ENCODE measurements at places on chromosomes 6 and 20. TPM values are rescaled to one million over a fixed set of nuclear protein-coding genes. Genes with fewer than 3 reads are reported as not detected.
A peak's percentile ranks its signal among the peaks of the same experiment; 100 is the strongest.

DNA sequence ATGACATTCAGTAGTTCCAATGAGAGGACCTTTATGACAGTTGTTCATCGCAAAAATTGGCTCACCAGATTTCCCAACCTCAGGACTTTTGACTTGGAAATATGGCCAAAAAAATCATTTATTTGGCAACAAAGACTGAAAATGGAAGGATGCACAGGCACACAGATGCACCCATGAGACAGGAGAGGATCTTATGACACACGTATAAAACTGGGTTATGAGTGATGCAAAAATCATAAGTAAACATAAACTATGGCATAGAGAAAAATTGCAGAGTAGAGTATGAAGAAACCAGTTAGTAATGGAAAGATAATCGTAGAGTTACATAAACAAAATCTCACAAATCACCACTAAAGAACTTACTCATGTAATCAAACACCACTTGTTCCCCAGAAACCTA, 546.9 kb downstream of the ADGRB3 start:
- no peaks in the 10 kb centered on the region for H3K36me3 ChIP-seq
- no peaks in the 10 kb centered on the region for H3K27me3 ChIP-seq
- no peak overlapping the region for H3K27ac ChIP-seq
- DNase-seq, result no peak

DNA sequence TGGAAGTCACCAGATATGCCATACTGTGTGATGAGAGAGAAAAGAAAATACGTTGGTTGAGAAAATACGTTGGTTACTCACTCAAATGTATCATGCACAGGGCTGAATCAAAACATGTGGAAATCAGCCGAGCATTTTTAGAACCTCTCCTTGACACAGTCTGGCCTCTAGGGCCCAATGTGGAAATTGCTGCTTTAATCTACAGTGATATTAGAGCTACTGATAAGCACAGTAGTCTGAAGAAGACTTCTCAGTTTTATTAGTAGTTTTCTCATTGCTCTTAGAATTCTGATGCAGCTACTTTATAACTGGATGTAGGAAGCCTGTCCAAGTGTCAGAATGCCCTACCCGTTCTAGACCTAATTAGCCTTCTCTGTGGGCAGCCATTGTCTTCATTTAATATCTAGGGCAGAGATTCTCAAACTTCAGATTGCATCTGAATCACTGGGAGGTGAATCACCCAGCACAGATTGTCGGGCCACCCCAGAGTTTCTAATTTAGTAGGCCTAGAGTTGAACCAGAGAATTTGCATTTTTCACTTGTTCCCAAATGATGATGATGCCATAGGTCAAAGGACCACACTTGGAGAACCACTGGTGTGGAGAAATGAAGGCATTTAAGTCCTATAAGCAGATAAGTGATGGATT, 229.1 kb downstream of the PLCB1 start:
- H3K36me3 ChIP-seq, result no peaks in the 10 kb centered on the region
- DNase-seq, result no peak
- H3K4me3 ChIP-seq, result no peak overlapping the region
- H3K4me1 ChIP-seq, result no peaks in the 10 kb centered on the region
- H3K27me3 ChIP-seq, result no peaks in the 10 kb centered on the region
- no peak overlapping the region for H3K27ac ChIP-seq

GRCh38 chr20:34575756-34576155, 17.2 kb downstream of the MAP1LC3A start:
- H3K27ac ChIP-seq, result no peak overlapping the region
- no peaks in the 10 kb centered on the region for H3K36me3 ChIP-seq
- H3K4me3 ChIP-seq, result no peak overlapping the region
- peaks cover 20% of the 10 kb centered on the region for H3K4me1 ChIP-seq

- no peaks in the 10 kb centered on the region for H3K27me3 ChIP-seq
- no peak overlapping the region for H3K4me3 ChIP-seq
- no peaks in the 10 kb centered on the region for H3K36me3 ChIP-seq
- DNase-seq, result no peak
- no peaks in the 10 kb centered on the region for H3K4me1 ChIP-seq
These were observed 384.1 kb downstream of the LAMA2 start for GRCh38 chr6:129267028-129267427.

GRCh38 chr6:45376310-45377042, 1.3 kb downstream of the SUPT3H start:
- H3K36me3 ChIP-seq, result no peaks in the 10 kb centered on the region
- H3K4me3 ChIP-seq, result peak overlapping the region; percentile 93
- no peaks in the 10 kb centered on the region for H3K27me3 ChIP-seq
- no peak for DNase-seq
- H3K27ac ChIP-seq, result peak overlapping the region; percentile 99

GRCh38 chr20:1375515-1375914, 17.3 kb downstream of the FKBP1A start:
- no peak overlapping the region for H3K4me3 ChIP-seq
- no peaks in the 10 kb centered on the region for H3K27me3 ChIP-seq
- no peaks in the 10 kb centered on the region for H3K36me3 ChIP-seq
- H3K27ac ChIP-seq, result peak overlapping the region; percentile 61
- H3K4me1 ChIP-seq, result peaks cover 62% of the 10 kb centered on the region
- DNase-seq, result peak; percentile 56

DNA sequence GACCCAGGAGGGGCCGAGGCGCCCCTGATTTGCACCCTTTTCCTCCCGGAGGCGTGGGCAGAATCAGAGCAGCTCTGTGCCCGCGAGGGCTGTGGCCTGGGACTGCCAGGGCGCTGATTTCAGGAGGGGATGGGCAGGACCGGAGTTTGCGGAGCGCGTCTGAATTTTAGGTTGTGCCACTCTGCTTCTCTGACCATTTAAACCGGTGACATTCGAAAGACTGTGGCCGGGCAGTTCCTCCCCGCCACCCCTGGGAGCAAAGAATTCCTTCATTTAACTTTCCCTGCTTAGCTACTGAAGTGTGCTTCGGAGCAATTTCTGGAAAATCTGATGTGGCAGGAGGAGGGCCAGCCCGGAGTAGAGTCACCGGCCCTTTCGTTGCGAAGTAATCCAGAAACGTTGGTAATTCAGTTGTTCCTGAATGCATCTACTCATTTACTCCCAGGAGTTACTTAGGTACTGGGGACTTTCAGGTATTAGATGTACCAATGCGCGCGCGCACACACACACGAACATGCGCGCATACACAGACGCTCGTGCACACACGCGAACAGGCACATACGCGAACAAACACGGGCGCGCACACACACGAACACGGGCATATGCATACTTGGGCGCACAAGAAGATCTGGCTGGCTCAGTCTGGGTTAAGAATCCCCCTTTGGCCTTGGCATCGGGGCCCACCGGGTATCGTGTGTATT, 568 bp downstream of the CCDC170 start:
- no peak for DNase-seq
- H3K36me3 ChIP-seq, result no peaks in the 10 kb centered on the region
- peak overlapping the region; percentile 68 for H3K4me3 ChIP-seq
- H3K27ac ChIP-seq, result no peak overlapping the region
- H3K4me1 ChIP-seq, result no peaks in the 10 kb centered on the region
- H3K27me3 ChIP-seq, result peaks cover 28% of the 10 kb centered on the region

DNA sequence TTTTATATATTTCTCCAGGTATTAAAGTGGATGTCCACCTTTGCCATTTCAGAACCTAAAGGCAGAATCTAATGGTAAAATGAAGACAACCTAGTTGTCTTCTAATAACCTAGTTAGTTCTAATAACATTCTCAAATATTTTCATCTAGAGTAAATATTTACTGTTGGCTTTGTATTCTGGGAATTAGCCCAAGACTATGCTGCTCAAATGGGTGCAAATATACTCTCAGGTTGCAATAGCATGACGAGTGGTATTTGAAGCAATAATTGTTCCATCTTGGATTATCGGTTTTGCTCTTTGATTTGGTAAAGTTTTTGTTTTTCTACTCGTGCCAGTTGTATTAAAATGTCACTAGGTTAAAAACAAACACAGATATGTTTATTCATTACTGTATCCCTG, 21.0 kb upstream of the RSPH4A start:
- H3K27me3 ChIP-seq, result no peaks in the 10 kb centered on the region
- no peak for DNase-seq
- H3K27ac ChIP-seq, result no peak overlapping the region
- no peak overlapping the region for H3K4me3 ChIP-seq

DNA sequence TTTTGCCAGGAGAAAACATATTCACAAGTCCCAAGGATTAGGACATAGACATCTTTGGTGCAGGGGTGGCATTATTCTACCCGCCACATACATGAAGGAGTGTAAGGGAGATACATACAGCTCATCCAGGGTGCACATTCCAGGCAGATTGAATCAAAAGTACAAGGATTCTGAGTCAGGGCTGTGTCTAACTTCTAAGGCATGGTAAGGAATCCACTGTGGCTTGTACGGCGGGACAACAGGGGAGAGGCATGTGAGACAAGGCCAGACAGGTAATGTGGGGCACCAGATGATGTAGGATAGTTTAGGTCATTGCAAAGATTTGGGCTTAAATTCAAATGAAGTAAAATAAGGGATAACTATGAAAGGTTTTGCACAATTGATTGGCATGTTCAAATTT, 780.9 kb downstream of the C6orf118 start:
- H3K27me3 ChIP-seq, result no peaks in the 10 kb centered on the region
- no peak for DNase-seq
- no peaks in the 10 kb centered on the region for H3K36me3 ChIP-seq

DNA sequence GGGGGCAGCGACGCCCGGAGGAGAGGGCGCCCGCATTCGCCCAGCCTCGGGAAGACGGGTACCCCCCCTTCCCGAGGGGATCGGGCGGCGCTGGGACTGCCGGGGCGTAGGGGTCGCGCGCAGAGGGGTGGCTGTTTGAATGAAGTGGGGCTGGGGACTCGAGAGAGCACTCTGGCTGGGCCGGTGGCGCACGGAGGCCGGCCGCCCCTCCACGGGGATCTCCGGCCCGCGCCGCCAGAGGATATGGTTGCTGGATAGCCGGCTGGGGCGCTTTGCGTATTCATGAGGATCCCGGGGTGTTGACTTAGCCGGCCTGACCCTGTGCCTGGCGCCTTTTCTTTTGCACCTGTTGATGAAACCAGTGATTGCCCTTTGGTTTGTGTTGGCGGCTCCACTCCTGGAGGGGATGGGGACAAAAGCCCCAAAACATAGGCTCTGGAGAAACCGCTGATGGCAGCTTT, 469 bp downstream of the SYNJ2 start:
- no peaks in the 10 kb centered on the region for H3K36me3 ChIP-seq
- H3K4me3 ChIP-seq, result peak overlapping the region; percentile 71
- DNase-seq, result no peak
- no peaks in the 10 kb centered on the region for H3K27me3 ChIP-seq

DNA sequence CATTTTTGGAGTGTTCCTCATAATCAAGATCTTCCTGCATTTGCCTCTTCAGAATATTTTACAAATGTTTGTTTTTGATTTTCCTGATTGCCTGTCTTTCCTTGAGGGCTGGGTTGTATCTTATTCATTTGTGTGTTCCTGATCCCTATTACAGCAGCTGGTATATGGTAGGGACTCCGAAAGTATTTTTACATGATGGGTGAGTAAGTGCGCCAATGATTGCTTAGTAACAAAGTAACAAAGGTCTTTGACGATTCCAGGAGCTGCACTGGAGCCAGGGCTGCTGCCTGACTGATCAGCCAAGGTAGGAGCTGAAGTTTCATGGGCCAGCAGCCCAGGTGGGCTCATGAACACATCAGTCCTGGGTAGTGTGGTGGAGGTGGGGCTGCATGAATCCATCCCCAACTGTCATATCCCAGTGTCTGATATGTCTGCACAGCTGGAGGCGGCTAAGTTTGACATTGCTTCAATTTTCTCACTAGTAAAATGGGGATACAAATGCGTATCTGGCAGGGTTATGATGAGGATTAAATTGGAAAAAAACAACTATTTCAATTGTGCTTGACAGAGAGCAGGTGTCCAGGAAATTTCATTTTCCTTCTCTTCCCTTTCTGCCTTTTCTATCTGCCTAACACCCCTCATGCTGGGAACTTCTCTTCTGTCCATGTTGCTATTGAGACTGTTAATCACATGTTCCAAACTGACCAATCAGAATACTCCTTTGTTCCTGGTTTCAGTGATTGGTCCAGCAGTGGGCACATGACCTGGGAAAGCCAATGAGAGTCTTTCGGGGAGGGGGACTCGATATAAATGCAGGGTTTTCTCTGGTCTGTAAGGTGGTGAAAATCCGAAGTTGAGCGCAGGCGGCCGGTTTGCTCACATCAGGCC, 90.7 kb downstream of the CDH26 start:
- no peaks in the 10 kb centered on the region for H3K27me3 ChIP-seq
- no peaks in the 10 kb centered on the region for H3K36me3 ChIP-seq
- H3K4me3 ChIP-seq, result no peak overlapping the region
- no peak for DNase-seq
- no peak overlapping the region for H3K27ac ChIP-seq

DNA sequence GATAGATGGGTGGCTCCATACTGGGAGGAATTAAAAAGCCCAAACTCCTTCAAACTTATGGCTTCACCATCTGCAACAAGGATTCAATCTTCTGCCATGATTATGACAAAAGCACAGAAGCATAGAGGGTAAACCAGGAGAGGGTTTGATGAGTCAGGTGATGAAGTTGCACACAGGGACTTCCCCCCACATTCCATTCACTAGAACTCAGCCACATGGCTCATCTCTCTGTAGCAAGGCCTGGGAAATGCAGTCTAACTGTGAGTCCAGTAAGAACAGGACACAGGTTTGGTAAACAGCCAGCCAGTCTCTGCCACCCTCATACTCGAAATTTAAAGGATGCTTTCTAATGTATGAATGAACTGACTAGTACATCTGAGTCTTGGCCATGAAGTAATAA, 142.9 kb downstream of the HIVEP2 start:
- no peaks in the 10 kb centered on the region for H3K27me3 ChIP-seq
- H3K27ac ChIP-seq, result peak overlapping the region; percentile 32
- DNase-seq, result peak; percentile 23
- H3K36me3 ChIP-seq, result no peaks in the 10 kb centered on the region
- peaks cover 45% of the 10 kb centered on the region for H3K4me1 ChIP-seq

- no peaks in the 10 kb centered on the region for H3K27me3 ChIP-seq
- no peak for DNase-seq
- peaks cover 10% of the 10 kb centered on the region for H3K4me1 ChIP-seq
- no peaks in the 10 kb centered on the region for H3K36me3 ChIP-seq
These were observed 84.5 kb upstream of the RIN2 start for GRCh38 chr20:19673575-19673974.

DNA sequence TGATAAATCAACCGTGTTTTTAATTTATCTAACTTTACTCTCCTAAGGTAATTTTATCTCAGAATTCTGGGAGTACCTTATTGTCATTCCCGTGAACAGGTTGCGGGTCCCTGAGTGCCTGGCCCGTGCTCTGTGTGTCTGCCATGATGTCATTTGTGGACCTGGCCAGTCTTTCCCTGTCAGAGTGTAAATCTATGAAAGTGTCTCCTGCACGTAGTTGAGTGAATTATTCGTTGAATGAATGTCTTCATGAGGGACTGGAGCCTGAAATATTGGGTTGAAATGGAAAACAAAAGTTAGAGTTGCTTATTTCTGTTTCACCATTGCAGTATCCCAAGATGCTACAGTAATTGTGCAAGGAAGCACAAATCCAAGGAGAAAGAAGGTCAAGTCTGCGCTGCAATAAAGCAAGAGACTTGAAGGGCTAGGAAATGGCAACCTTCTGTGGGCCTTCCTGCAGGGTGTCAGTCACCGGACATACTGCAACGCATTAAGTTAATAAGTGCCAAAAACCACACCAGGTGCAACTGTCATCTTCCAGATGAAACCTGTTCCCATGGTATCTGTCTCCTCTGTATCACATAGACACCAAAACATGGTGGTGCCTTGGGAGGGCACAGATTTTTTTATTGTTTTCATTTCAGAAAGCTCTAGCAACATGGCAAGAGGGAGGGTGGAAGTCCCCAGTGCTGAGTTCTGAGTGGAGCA, 135.5 kb downstream of the ZDHHC14 start:
- H3K4me3 ChIP-seq, result no peak overlapping the region
- no peak for DNase-seq
- no peaks in the 10 kb centered on the region for H3K36me3 ChIP-seq
- H3K4me1 ChIP-seq, result peaks cover 34% of the 10 kb centered on the region
- no peak overlapping the region for H3K27ac ChIP-seq
- no peaks in the 10 kb centered on the region for H3K27me3 ChIP-seq

ZBTB46 gene
- total RNA-seq, result 4.3 TPM

PGK2 gene
- total RNA-seq, result not detected

EFCAB8 gene
- total RNA-seq, result not detected

IP6K3 gene
- 570 TPM for total RNA-seq

OCSTAMP gene
- not detected for total RNA-seq
